Nephron progenitor cell (in vitro differentiated cells): ENCODE measurements at places on chromosomes 4 and X.

DNA sequence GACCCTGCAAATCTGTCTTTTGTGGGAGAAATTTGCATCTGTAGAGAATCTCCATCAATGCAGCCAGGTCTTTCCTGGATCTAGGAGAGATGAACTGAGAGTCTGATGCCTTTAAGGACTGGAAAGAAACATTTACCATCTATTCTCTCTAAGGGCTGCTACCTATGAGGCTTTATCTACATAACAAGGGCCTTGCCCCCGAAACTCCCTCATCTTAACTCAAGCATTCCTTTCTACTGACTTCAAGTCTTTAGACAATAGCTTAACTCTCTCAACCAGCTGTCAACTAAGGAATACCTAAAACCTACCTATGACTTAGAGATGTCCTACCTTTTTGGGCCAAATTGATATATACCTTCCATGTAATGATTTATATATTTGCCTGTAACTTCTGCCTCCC, 32.1 kb downstream of the MAGEB17 start:
- DNase-seq: no peak

- no peak for DNase-seq
Observed at GRCh38 chr4:142314686-142315085, 531.4 kb downstream of the INPP4B start.

DNA sequence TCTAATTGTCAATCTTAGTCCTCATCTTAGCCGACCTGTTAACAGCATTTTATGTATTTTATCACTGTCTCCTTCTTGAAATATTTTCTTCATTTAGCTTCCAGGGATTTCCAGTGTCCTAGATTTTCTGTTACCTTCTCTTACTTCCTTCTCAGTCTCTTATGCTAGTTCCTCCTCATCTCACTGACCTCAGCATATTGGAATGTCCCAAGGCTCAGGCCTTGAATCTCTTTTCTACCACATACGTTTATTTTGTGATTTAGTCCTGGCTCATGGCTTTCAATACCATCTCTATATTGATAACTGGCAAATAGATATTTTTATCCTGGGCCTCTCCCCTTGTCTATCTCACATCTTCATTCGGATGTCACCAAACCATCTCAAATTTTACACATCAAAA, 61.1 kb downstream of the IQCM start:
- DNase-seq: no peak

DNA sequence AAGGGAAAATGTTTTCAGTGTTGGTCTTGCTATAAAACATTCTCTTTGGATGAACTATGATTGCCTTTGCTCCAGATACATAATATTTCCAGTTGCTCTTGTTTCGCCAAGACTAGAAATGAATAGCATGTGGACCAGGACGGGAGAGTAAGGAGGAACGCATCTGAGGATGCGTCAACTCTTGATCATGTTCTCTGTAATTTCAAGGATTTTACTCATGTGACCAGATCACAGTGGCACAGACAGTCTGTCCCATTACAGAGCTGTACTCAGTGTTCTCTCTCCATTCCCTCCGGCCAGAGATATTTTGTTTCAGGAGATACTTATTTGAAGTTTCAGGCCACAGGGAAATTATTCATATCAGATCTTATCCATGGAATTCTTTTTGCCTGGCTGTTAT, 266.6 kb downstream of the MID1IP1 start:
- no peak for DNase-seq

DNA sequence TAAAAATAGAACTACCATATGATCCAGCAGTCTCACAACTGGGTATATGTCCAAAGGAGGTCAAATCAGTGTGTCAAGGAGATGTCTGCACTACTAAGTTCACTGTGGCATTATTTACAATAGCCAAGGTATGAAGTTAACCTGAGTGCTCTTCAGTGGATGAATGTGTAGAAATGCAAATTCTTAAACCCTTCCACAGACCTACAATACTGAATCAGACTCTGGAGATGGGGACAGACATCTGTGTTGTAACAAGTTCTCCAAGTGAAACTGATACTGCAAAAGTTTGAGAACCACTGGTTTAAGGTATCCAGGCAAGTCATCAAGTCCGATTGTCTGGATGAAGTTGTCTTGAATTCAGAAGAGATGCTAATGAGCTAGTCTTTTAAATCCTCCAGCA, 38.5 kb downstream of the SMAD1 start:
- DNase-seq: no peak

GRCh38 chrX:1451661-1452515, 821 bp downstream of the ASMTL start:
- peak; percentile 27 for DNase-seq

- DNase-seq: no peak
Observed at GRCh38 chr4:123696687-123697086, 300.1 kb downstream of the SPRY1 start.

DNA sequence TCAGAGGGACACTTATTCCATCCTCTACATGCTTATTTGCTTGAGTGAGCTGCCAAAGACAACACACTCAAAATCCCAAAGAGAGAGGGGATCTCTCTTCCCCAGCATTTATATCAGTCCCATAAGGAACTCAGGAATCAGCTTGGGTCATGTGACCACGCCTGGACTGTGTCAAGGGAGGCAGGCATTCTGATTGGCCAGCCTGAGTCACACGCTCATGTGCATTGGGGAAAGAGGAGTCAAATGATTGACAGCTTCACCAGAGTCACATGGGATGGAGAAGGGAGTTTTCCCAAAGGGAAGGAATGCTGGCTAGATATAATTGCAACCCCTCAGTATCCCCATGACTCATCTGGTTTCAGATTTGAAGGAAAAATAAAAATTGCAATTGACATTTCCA, 49.0 kb downstream of the RWDD4 start:
- DNase-seq: no peak

DNA sequence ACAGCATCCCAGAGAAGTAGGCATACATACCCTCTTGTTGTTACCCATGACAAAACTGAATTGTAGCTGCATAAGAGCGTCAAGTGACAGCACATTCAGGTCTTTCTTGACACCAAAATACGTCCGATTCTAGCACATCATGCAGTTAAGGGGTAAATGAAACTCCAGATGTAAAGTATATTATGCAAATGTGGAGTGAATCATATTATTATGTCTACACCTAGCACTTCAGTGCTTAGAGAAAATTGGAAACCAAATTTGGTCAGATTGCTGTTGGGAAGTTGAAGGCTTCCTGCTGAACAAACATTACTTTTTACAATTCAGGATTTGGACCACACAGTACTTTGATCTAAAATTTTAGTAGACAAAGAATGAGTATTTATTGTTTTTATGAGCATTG, 24.2 kb upstream of the LEF1 start:
- no peak for DNase-seq

- peak; percentile 13 for DNase-seq
Observed at GRCh38 chrX:30060718-30061117, 154.6 kb upstream of the MAGEB2 start.

- no peak for DNase-seq
Observed at GRCh38 chr4:38529189-38530115, 134.5 kb upstream of the KLF3 start.

DNA sequence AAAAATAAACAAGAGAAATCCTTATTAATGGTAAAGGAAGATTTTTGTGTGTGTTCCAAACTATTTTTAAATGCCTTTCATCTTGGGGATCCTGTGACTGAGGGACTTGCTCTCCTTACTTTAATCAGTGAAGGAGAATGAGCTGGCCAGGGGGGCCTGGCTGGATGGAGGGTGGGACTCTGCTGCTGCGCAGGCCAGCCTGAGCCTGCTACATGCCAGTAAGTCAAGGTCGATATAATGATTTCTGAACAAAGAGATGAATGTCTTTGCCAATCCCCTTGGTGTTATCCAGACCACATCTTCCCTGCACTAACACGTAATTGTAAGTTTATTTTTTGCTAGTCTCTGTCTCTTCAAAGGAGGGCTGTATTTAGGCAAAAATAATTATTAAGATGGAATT, 1679.2 kb upstream of the TENM3 start:
- DNase-seq: no peak

DNA sequence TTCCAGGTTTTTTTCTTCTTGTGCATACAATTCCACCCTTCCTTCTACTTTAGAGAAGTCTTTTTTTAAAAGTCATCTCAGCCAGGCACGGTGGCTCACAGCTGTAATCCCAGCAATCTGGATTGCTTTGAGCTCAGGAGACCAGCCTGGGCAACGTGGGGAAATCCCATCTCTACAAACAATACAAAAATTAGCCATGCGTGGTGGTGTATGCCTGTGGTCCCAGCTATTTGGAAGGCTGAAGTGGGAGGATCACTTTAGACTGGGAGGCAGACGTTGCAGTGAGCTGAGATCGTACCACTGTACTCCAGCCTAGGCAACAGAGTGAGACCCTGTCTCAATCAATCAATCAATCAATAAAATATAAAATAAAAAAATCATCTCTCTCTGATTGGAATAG, 14.8 kb downstream of the ELOVL6 start:
- peak; percentile 16 for DNase-seq

DNA sequence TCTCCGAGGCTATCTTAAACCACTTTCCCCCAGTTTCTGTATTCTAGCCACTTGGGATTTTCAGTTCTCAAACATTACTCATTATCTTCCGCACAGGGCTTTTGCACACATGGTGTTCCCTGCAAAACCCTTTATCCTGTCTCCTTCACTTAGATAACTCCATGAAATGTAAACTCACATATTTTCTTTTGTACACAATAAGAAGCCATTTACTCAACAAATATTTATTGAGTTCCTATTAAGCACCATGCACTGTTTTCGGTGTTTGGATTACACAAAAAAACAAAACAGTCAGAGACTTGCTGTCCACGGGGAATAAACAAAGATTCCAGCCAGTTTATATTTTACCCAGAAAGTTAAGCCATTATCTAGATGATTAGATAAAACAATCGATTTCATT, 42.5 kb upstream of the UNC5C start:
- no peak for DNase-seq

DNA sequence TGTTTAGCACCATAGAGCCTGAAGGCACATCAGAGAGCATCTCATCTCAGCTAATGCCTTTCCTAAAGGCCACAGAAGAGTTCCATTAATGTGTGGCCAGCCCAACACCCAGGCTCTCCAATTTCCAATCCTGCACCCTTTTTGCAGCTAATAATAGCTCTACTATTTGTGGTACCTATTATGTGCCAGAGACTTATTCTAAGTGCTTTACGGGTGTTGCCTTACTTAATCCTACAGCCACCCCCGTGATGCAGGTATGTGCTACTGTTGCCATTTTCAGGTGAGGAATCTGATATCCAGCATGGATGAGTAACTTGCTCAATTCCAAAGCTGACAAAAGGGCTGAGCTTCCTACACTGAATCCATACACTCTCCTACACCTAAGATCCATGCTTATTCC, 217.6 kb upstream of the GALNT7 start:
- DNase-seq: no peak

DNA sequence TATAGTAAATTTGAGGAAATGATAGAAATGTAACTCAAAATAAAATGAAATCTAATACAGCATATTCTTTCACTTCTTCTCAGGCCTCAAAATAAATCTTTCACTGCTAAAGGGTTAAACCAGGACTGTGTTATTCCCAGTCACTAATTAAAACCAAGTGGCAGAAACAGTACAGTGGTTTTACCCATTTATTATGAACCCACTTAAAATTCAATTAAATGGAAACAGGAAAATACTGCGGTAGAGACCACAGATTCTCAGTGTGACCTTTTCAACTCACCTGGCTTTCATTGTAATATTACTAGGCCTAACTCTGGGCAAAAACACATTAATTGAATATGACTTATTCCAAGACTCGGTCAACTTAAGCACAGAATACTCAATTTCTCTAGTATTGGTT, 176.5 kb upstream of the DKK2 start:
- no peak for DNase-seq

GRCh38 chr4:141789716-141790115, 153.3 kb downstream of the IL15 start:
- no peak for DNase-seq

GRCh38 chr4:152307669-152308068, 228.2 kb downstream of the FBXW7 start:
- no peak for DNase-seq

- DNase-seq: no peak
Observed at GRCh38 chr4:23728393-23728792, 161.5 kb downstream of the PPARGC1A start.

- DNase-seq: peak; percentile 66
Observed at GRCh38 chrX:101051549-101052302, at the start of gene TRMT2B. Gene TRMT2B (minus strand): TSS chrX:101052111. CDS start chrX:101042289, 9,822 bp downstream.

DNA sequence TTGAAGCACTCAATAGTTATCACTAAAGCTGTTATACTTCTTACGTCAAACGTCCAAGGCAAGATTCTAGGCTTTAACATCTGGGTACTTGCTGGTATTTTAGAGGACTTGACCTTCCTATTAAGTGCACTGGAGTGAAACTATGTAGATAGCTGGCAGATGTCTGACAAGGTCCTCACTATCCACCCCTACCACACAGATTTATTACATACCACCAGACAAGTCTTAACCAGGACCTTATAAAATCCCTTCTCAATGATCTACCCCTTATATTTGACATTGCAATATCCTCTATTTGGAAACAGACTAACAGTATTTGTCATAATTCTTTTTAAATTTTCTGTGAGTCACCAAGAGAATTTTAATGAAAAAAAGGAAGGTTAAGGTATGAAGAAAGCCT, 78.8 kb downstream of the PDGFC start:
- no peak for DNase-seq

DNA sequence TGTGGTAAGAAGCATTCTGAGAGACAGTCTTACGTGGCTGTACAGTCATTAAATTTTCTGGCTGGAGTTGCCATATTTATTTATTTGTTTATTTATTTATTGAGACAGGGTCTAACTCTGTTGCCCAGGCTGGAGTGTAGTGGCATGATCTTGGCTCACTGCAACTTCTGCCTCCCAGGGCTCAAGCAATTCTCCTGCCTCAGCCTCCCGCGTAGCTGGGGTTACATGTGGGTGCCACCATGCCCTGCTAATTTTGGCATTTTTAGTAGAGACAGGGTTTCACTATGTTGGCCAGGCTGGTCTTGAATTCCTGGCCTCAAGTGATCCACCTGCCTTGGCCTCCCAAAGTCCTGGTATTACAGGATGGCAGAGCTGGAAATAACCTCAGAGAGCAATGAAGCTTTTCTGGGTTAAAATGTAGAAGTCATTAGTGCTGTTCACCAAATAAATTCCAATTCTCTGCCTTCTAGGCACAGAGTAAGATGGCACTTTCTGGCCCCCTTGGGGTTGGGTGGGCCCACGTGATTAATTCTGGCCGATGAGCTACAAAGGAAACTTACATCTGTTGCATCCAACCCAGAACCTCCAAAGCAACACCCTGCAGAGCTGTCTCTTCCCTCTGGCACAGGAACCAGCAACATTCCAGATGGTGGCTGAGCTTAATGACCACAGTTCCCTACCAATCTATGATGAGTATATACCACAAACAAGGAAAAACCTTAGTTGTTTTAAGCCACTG, 4.5 kb downstream of the MRFAP1 start:
- DNase-seq: no peak

DNA sequence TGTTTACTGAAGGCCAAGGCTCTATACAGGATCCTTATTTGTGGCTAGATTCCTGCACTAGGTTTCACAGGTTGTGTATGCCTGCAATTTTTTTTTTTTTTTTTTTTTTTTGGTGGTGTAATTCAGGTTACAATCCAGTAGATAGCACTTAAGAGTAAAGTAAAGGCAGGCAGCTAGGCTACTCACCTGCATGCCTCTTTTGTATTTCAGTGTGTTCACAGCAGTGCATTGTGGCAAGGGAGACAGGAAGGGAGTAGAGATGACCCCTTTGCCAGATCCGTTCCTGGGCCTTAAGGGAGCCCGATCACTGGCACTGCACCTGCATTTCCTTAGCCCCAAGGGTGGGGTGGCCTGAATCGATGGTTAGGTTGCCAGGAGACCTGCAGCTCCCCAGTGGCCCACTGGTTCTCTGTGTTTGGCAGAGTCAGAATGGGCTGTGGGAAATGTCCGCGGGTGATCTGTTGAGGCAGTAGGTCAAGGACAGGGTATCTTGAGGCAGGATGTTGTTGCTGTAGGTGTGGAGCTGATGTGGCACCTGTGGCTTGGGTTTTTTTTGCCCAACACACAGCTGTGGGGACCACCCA, 374.9 kb upstream of the AADAT start:
- DNase-seq: no peak
